ENCODE measurements at places on chromosomes 7 and 10.

- DNase-seq, result peak; percentile 93
Measured at GRCh38 chr10:43348511-43349312, 22.7 kb upstream of the FXYD4 start.

DNA sequence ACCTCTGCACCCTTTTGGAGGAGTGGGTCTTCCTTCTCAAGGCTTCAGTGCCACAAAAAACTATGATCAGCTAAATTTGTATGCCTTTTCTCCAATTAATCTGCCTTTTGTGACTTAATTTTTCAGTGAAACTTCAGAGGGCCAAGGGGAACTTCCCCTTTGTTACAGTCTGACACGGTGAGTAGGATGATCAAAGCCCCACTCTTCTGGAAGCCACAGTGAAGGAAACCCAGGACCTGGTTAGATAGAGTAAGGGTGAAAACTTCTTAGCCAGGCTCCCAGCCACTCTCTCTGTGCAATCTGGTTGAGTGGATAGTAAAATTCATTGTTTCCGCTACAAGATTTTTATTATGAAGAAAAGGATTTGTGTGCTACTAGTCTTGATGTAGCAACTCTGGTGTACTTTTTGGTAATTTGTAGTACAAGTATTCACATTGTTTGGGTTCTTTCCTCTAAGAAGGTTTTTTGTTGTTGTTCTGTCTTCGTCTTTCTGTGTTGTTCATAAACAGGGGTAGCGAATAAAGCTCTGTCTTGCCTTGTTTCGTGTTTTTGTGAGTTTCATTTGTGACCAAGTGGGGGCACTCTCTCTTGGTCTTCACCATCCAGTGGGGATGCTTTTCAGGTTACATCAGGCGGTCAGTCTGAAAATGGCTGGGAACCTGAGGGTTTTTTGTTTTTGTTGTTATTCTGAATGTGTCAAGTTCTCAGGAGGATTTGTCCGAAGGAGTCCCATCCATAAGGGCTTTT is 268.5 kb upstream of the NPSR1 start:
- DNase-seq, result no peak

GRCh38 chr10:113504423-113504822 is 48.4 kb upstream of the HABP2 start:
- DNase-seq, result no peak

DNA sequence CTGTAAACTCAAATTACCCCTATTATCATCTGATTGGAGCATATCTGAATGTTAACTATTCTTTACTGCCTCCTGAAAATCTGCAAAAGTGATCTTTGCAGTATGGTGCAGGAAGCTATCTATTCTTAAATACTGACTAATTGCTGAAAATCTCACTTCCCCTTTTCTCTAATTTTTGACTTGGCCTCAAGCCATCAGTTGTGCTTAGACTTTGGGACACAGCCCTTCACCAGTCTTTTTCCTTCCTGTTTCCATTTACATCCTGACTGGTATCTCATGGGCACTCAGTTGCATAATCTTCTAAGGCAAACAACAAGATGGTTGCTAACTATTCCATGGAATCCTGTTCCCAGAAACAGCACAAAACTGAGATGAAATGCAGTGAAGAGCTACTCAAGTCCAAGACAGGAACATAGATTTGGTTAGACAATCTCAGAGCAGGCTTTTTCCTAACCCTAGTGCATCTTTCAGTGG is 228.5 kb downstream of the SORCS1 start:
- no peak for DNase-seq

DNA sequence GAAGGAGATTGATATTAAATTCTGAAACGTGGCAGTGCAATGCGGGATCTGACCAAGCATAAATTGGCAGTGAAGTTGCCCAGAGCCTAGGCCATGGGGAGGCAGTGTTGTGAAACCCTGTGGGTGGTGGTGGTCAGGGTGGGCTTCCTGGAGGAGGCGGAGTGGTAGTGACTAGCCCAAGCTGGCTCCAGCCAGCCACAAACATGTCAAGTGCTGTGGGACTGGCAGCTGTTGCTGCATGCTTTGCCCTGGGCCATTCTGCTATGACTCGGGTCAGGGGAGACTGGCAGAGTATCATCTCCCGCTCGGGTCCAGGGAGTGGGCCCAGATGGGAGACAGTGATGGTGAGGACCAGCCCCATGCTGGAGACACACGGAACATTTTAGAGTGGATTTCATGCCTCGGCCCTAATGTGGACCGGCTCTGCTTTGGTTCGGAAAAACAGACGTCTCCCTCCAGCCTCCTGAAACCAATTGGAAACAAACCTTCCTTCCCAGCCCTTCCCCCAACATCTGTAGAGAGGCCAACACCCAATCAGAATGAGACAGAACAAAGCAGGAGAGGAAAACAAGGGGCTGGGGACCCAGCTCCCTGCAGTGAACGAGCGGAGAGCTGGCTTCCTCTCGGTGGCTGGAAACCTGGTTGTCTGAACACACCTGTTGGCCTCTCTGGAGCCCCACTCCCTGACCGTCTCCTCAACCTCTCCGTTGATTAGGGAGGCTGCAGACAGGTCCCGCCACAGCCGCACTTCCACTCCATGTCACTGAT is 58.2 kb downstream of the TMEM270 start:
- DNase-seq, result peak; percentile 69

DNA sequence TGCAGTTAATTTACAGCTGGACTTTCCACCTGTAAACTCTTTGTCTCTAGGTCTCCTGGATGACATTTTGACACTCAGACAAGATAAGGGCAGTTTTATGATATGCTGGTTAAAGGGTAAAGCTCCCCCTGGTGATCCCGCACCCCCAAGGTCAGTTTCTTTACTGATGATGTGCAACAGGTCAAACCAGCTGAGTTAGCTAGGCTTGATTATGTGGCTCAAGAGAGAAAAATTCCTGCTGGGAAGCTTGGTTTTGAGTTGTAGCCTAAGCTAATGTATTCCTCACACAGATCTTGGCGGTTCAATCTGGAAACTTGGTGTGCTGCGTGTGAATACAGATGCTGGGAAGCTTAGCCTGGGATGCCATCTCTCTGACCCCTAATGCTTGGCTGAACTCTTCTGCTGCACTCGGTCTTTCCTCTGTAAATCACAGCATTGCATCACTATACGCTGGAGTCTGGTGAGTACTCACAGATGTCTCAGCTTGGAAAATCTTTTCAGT is 11.4 kb upstream of the AKR1D1 start:
- DNase-seq, result no peak

DNA sequence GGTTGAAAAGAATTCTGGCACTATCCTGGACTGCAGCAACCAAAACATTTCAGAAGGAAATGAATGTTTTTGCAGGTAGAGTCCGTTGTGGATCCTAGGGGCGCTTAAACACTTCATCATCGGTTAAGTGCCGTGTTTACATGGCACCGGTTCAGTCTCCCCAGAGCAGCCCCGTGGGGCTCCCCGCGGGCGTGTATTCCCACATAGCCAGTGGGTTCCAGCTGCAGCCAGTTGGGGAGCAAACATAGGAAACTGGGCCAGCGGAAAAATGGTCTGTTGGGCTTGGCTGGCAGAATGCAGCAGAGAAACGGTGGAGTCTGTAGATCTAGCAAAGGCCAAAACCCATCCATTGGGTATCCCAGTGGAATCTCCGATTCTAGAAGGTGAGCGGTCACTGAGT is 113.0 kb upstream of the SH2B2 start:
- DNase-seq, result no peak

DNA sequence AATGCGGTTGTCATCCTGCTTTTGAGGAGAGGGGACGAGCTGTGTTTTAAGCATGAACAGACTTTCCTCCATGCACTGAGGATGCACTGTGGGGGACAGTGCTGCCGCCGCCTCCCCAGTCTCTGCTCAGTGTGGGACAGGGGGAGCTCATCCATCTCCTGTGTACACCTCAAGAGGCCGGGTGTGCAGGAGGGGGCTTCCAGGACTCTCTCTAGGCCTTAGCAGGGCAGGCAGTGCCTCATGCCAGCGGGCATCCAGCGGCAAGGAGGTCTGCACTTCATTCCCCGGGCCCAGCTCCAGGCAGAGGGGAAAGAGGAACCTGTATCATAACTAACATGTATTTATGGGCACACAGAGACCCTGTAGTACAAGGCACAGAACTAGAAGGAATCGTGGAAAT is 89.7 kb downstream of the DIP2C start:
- DNase-seq, result no peak

DNA sequence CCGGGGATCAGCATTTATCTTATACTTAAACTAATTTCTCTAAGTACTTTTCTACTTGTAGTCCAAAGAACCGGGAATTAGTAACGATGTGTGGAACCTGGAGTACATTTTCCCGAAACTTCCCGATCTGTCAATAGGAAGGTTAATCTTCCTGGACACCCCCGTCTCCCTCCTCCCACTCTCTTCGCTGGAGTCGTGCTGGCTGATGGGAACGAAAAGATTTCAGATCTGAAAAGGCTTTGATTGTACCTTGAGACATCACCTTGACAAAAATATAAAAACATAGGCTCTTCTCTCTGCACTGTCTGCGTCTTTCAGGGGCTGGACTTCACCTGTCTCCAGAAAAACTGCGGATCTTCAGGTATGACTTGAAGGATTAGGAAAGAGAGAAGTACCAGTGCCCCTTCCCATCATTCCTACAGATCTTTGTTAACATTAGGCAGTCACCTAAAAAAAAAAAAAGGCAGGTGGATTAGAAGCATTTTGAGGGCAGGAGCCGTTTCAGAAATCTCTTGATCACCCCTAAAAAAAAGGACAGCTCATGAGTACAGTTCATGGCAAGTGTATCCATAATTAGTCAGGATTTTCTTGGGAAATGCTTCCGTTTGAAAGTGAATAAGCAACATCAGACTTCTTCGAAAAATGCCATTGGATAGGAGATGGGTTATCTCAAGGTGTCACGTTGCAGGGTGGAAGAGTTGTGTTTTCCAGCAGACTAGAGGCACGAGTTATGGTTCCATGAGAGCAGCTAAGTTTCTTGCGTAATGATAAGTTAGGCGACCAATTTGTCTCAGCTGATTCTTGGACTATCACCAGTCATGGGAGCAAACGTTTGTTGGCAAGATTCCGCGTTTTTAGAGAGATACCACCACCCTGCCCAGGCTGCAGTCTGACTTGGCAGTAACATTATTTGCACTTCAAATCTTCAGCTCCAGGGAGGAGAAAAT is 7.8 kb upstream of the BAMBI start:
- no peak for DNase-seq

- DNase-seq, result no peak
Measured at GRCh38 chr7:55521512-55521911, 50.8 kb downstream of the VOPP1 start.

DNA sequence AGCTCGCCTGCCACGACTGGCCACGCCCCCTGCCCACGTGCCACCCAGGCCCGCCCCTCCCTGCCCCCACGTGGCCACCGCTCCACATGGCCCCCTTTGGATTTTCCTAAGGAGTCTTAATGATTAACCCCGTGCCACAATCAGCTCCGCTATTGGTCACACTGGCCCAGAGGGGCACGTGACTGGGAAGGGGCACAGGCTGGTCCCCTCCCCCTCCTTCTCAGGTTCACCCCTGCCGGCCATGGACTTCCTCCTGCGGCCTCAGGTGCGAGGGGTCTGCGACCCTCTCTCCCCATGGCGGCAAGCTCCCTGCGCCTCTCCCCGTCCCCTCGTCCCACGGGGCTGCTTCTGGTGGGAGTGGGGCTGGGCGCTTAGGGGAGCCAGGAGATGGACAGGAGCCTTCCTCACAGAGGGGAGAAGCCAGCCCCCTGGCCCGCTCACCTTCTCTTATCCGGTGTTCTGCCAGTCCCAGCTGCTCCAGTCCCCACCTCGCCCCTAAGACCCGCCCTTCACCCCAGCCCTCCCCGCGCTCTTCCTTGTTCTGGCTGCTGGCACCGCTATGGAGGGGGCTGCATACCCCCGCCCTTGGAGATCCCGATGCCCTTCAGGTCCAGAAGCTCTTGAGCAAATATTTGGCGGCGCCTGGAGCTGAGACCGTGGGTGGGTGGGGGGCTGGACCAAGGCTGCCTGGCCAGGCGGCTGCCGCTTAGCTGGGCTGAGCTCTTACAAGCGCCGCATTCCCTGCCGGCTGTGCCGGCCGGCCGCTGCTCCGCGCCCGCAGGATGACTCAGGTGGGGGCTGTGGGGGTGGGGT is 3.2 kb downstream of the SLC4A2 start:
- peak; percentile 87 for DNase-seq

GRCh38 chr10:117165538-117166417 is 27.7 kb upstream of the VAX1 start:
- peak; percentile 87 for DNase-seq

GRCh38 chr10:103854686-103855391 is 537 bp downstream of the SH3PXD2A start:
- DNase-seq, result peak; percentile 79

- DNase-seq, result no peak
Measured at GRCh38 chr7:2542916-2543871, 12.1 kb downstream of the BRAT1 start.
